ENCODE measurements at places on chromosomes 5 and 9.

DNA sequence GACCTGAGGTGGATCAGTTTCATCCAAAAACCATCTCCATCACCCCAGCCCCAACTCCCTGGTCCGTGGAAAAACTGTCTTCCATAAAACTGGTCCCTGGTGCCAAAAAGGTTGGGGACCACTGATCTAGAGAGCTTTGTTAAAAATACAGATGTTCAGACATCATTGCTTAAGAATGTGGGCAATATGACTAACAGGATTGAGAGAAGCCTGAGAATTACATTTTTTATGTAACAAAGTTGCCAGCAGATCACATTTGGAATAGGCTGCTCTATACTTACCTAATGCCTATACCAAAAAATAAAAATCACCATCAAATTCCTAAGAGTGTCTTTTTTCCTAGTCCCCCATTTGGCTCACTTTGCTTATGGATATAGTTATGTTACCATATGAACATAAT is 143.3 kb downstream of the RAPGEF6 start:
- DNase-seq = no peak

DNA sequence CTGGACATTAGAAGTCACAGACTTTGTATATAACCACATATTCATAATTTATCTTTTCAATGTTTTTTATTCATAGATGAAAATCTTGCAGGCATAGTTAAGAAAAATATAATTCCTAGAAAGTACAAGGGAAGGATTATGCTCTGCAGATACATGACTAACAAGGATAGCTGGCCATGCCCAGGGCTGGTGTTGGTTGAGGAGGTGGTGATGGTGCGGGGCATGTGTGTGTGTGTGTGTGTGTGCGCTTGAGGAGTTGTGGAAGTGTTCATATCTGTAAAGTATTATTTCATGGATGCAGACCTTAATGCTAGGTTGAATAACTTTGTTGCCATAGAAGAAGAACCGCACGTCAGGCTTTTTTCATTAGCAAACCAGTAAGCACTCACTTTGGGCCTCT is 1.3 kb downstream of the S1PR3 start:
- DNase-seq = no peak

DNA sequence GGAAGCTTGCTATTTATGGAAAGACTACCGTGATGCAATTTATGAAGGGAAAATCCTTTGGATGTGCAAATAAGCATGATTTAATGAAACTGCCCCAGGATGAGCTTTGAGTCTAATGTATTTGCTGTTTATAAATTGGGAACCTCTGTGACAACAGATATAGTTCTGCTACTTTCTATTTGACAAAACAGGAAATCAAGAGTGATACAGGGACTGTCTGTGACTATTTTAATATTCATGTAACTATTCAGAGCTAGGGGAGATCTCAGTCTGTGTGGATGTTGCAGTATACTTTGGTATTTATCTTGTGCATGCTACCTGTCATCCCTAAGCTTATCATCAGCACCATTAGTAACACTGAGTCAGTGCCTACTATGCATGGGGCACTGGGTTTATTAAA is 132.1 kb downstream of the PDZD2 start:
- no peak for DNase-seq

- peak; percentile 36 for DNase-seq
Measured at GRCh38 chr9:6887051-6887450, 129.3 kb downstream of the KDM4C start.

- DNase-seq = no peak
Measured at GRCh38 chr5:136799806-136800372, 434.5 kb upstream of the TRPC7 start.

- no peak for DNase-seq
Measured at GRCh38 chr9:8114826-8115225, 315.2 kb upstream of the DMAC1 start.
